ENCODE measurements at places on chromosomes 2 and 18.

- peak; percentile 58 for DNase-seq
Observed at GRCh38 chr2:137838255-137839092, 125.8 kb upstream of the HNMT start.

DNA sequence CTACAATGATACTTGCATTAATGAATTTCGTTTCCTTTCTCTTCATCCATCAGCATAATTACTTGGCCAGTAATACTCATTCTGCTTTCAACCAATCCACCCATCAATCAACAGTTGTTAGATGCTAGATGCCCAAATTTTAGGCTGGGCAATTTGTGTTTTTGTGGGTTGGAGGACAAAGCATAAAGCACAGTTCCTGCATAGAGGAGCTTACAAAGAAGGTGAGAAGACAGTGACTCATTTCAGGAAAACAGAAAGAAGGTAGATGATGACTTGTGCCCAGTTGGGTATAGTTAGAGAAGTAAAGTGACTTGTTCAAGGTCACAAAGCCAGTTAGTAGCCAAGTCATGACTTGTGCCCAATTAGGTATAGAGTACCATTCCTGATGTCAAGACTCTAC is 1186.8 kb upstream of the CELF4 start:
- DNase-seq = no peak

DNA sequence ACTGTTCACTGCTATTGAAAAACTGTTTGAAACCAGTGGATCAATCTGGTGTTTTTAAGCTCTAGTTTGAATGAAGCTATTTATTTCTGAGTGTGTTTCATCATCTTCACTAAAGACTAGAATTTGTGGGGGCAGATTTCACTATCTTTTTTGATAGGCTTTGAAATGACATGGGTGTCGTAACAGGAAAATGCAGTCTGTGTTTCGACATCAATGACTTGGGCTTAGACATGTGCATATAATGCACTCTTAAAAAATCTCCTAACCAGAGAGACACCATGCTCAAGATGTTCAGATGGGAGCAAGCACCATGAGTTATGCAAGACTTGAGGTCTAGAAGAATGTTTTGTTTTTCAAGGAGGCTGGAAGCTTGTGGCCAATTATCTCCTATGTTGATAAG is 221.6 kb downstream of the GPD2 start:
- no peak for DNase-seq

DNA sequence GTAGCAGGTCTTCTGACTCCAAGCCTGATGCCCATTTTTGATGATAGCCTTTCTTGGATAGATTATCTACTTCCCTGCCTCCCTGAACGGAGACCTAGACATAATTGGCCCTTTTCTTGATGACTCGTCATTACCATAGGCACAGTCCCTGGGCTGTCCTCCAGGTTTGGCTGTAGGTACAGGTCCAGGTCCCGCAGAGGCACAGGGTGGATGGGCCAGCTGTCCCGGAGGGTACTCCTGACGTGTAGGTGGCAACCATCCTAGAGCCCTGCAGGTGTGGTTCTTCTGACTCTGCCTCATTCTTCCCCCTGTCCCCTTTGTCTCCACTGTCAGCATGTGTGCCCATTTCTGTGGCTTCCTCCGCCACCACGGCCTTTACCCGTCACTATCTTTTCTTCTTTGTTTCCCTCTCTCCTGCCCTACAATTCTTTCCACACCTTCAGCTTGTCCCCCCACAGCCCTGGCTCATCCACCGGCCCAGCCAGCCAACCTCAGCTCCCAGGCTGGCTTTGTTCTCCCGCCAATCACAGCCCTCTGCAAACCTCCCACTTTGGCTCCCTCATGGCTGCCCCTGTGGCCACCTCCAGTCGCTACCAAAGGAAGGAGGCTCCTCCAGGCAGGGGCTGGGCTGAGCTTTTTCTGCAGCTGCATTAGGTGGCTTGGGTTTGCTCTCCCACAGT is 102.8 kb downstream of the SMAD7 start:
- no peak for DNase-seq

DNA sequence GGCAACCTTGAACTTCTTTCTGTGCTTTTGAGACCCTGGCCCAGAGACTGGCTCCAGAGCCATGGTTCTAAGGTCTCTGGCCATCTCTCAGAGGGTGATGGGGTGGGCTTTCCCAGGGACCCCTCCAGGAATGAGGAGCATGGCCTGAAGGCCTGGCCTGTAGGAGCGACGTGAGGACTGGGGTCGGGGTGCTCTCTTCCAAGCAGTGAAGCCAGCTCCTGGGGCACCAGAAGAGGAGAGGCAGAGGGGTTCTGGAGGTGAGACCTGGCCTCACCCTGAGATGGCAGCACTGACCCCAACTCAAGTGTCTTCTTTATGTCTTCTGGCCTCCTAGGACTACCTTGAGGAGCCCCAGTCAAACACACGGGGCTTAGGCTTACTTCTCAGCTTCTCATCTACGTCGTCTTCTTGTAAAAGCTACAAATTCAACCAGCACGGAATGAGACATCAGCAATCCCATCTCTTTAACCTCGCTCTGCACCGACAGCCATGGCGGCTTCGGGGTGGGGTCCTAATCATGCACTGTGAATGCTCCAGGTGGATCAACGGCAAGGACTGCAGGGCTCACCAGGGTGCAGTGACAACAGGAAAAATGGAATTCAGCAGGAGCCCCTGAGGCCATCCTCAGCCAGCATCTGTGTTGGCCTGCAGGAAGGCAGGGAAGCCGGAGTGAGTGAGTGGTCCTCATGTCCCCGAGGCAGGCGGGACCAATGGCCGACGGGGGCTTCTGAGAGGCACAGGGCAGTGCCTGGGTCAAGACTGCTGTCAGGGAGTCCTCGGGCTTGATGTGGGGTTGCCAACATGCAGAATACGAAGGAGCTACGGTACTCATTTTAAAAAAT is 214.1 kb downstream of the HDAC4 start:
- DNase-seq = no peak

DNA sequence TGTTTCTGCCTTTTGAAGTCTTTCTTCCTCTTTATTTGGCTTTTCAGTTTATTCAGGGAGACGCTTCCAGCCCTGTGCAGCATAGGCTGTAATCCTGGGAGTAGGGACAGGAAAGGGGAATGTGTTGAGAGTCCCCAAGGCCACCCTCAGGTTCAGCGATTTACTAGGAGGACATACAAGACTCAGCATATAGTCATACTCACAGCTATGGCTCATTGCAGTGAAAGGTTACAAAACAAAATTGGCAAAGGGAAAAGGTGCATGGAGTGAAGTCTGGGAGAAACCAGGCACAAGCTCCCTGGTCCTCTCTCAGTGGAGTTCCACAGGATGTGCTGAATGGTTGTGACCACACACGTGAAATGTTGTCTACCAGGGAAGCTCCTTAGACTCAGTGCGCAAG is 49.6 kb upstream of the ZNF638 start:
- no peak for DNase-seq

GRCh38 chr18:22342625-22343024 is 75.1 kb downstream of the CTAGE1 start:
- DNase-seq = no peak

- no peak for DNase-seq
Observed at GRCh38 chr2:237497838-237498186, 10.8 kb downstream of the MLPH start.

- no peak for DNase-seq
Observed at GRCh38 chr18:21012308-21012707, 99.3 kb downstream of the ROCK1 start.

- no peak for DNase-seq
Observed at GRCh38 chr18:43863180-43863579, 585.9 kb upstream of the SYT4 start.

GRCh38 chr2:1692342-1692741 is 52.0 kb downstream of the PXDN start:
- no peak for DNase-seq

DNA sequence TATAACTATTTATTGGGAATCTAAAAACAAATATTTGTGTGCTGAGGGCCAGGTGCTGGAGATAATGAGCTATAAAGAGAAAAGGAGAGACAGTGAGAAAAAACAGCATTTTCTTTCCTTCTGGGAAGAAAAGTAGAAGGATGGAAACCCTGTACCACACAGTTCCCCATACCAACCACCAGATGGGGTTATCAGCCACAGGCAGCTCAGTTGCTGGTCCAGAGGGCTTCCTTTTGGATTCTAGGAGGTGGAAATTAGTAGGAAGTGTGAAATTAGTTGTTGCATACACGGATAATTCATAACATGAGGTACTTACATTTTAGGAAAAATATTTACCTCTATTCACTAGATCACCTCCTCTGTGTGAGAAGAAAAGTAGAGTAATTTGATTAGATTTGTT is 237.0 kb upstream of the FOSL2 start:
- peak; percentile 20 for DNase-seq

- DNase-seq = no peak
Observed at GRCh38 chr2:177275040-177275742, 10.7 kb upstream of the NFE2L2 start.

DNA sequence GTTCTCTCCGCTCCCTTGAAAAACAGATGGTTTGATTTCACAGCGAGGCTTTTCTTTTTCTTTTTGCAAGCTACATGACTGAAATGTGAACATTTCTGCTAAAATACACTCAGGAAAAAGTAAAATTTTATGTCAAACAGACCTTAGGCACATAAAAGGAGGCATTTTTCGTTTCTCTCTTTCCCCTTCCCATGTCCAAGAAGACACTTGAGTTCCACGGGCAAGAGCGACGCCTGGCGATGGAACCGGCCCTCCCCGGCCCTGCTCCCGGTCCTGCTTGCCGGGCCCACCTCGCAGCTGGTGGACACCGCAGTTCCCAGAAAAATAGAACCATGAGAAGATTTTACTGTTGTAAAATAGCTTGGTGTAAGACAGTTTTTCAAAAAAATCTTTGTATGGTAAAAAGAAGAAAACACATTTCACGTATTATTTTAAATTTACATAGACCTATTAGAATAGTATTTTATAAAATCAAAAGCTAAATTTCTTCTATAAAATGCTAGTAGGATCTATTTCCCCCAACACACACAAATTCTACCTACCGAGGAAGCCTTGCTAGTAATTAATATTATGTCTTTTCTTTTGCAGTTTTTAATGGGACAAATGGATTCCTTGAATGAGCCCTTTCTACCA is 2.3 kb upstream of the ALKAL2 start:
- peak; percentile 63 for DNase-seq

- DNase-seq = no peak
Observed at GRCh38 chr2:190507135-190507534, 27.4 kb downstream of the NEMP2 start.

- DNase-seq = no peak
Observed at GRCh38 chr2:73993778-73994177, 9.1 kb downstream of the TET3 start.

DNA sequence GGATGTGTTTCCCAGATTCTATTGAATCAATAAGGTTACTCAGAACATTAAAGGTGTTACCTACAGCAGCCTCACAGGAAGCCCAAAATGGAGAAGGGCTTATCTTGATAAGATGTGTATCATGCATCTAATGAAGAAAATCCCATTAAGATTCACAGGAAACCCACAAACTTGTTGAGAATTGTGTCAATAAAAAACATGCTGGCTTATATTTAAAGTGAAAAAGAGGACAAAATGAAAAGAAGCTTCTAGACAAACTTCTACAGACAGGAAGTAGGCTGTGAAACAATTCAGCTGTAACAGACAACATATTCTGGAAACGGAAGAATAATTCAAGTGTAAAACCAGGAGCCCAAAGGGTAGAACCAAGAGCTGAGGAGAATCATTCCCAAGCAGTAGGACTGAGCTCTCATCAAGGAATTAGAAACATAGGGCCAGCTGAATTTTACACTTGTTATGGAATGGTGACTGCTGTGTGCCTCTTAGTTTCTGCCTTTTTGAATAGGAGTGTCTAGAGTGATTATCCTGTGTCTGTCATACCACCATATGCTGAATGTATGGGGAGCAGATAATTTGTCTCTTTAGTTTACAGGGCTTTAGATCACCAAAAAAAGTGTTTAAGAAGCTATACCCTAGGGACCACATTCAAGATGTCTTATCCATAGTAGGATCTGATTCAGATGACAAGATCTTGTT is 9.6 kb downstream of the IMMT start:
- DNase-seq = no peak

DNA sequence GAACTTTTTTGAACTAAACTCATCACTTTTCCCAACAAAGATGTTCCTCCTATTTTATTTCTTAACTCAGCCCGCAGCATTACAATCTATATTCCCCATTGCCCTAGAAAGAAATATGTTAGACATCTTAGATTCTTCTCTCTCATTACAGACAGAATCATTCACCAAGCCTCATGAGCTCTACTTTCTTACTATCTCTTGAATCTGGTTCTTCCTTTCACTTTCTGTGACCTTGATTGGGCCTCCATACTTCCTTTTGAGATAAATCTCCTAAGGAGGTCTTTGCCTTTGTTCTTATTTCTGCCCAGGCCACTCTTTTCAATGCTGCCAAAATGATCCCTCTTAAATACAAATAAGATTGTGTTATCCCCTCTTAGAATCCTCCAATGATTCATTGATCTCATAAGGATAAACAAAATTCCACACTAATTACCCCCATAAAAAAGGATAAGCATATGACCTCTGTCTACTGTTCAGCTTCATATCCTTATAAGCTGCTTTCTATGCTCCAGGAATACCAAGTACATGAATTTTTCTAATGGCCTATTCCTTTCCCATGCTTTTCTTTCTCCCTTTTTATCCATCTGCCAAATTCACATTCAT is 400.0 kb downstream of the ARHGAP15 start:
- no peak for DNase-seq

- no peak for DNase-seq
Observed at GRCh38 chr18:48035556-48035860, 105.0 kb upstream of the SMAD2 start.

- DNase-seq = no peak
Observed at GRCh38 chr2:172698041-172698863, 37.4 kb upstream of the RAPGEF4 start.

DNA sequence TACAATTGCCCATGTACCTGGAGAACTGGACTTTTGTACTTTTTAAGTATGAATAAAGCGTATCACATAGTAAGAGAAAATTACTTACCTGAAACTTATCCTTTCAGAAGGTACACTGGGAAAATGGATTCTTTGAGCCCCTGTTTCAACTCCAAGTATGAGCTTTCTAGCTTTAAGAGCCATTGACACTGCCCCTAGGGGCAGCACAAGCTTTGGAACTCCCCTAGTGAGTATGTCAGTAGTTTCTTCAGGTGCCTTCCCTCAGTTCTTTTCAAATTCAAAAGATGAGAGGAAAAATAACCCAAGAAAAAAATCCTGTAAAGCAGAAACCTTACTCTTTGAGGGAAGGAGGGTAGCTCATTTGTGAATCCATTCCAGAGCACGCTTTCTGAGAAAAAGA is 124.1 kb downstream of the MEMO1 start:
- DNase-seq = peak; percentile 40

GRCh38 chr2:15964936-15965563 is 24.7 kb downstream of the MYCN start:
- peak; percentile 54 for DNase-seq

DNA sequence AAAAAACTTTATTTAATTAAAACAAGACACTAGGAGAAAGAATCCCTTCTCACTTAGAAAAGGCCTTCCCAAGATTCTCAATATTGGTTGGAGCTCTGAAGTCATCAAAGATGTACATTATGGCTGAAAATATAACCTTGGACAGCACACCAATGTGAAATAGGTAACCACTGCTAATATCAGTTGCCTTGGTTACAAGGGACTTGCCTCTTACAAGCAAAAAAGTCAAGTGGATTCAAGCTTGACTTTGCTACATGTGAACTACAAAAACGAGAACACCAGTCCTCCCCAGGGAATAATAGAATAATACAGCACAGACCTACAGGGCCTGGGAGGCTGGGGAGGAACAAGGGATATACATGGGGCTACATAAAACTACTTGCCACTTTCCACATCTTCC is 46.1 kb downstream of the NABP1 start:
- no peak for DNase-seq

Measured in T47D (cell line).